ENCODE measurements at places on chromosomes 3 and 15. TPM values are rescaled to one million over a fixed set of nuclear protein-coding genes. Genes with fewer than 3 reads are reported as not detected.

C3orf20 gene
- total RNA-seq = not detected

PIGZ gene
- 0.17 TPM for total RNA-seq

ITIH1 gene
- total RNA-seq = not detected

GPR171 gene
- total RNA-seq = not detected

GABRR3 gene
- not detected for total RNA-seq

IL5RA gene
- total RNA-seq = not detected

GOLGA8O gene
- total RNA-seq = not detected

OR5AC2 gene
- total RNA-seq = not detected

ACKR2 gene
- not detected for total RNA-seq

ASB14 gene
- not detected for total RNA-seq

ALDH1A3 gene
- 1.9 TPM for total RNA-seq

ADAMTS7 gene
- 2.1 TPM for total RNA-seq

ABHD6 gene
- total RNA-seq = 5.1 TPM

OIP5 gene
- 21.4 TPM for total RNA-seq

GOLGA8S gene
- total RNA-seq = not detected

UNC13C gene
- not detected for total RNA-seq

GOLGA8J gene
- total RNA-seq = not detected

PAK6 gene
- total RNA-seq = 1.6 TPM

SPESP1 gene
- not detected for total RNA-seq

GOLGA6D gene
- not detected for total RNA-seq

PPP1R14D gene
- not detected for total RNA-seq

OXTR gene
- 0.23 TPM for total RNA-seq

TRPM1 gene
- not detected for total RNA-seq

SLC12A1 gene
- not detected for total RNA-seq

USP50 gene
- not detected for total RNA-seq

CHRNA3 gene
- total RNA-seq = not detected

PIAS1 gene
- total RNA-seq = 15.2 TPM

EIF1B gene
- 29.2 TPM for total RNA-seq

ITIH3 gene
- total RNA-seq = not detected

IQCF6 gene
- total RNA-seq = not detected

MAP2K5 gene
- 7.4 TPM for total RNA-seq

ROBO1 gene
- total RNA-seq = 3.2 TPM

MKRN2OS gene
- total RNA-seq = not detected

GPR27 gene
- total RNA-seq = 8.6 TPM

GP9 gene
- not detected for total RNA-seq

DNASE1L3 gene
- not detected for total RNA-seq

PLAAT1 gene
- total RNA-seq = 3.7 TPM

TMEM45A gene
- 8.9 TPM for total RNA-seq

PATL2 gene
- not detected for total RNA-seq

HDC gene
- total RNA-seq = 0.10 TPM

HDGFL3 gene
- total RNA-seq = 61.2 TPM

OXSR1 gene
- 35.2 TPM for total RNA-seq

FANCD2OS gene
- total RNA-seq = not detected

AADACL2 gene
- not detected for total RNA-seq

CTXN2 gene
- total RNA-seq = not detected

SETD2 gene
- total RNA-seq = 14.1 TPM

LRRC2 gene
- not detected for total RNA-seq

RAB27A gene
- total RNA-seq = 0.98 TPM

NOX5 gene
- 0.23 TPM for total RNA-seq

BHLHE40 gene
- total RNA-seq = 64.5 TPM

MAP6D1 gene
- total RNA-seq = 0.72 TPM

CPLX3 gene
- total RNA-seq = 0.07 TPM

ZNF620 gene
- 2.2 TPM for total RNA-seq

NRG4 gene
- 19.5 TPM for total RNA-seq

SAMMSON gene
- 0.22 TPM for total RNA-seq

Data from NCI-H460 (cell line).